ENCODE measurements at places on chromosomes 13 and 19. TPM values are rescaled to one million over a fixed set of nuclear protein-coding genes. Genes with fewer than 3 reads are reported as not detected.

Gene POSTN
- total RNA-seq = 48.0 TPM

Gene SYDE1
- total RNA-seq = 106 TPM

Gene LRRC4B
- 3.7 TPM for total RNA-seq

Gene RDH8
- total RNA-seq = not detected

Gene GPR183
- total RNA-seq = 11.9 TPM

Gene CEBPA
- total RNA-seq = 5.1 TPM

Gene CD33
- 9.9 TPM for total RNA-seq

Gene SIGLEC5
- 0.52 TPM for total RNA-seq

Gene SLC15A1
- total RNA-seq = not detected

Gene PPM1N
- 2.2 TPM for total RNA-seq

Gene SIGLEC12
- total RNA-seq = 0.29 TPM

Gene ZNF547
- 3.3 TPM for total RNA-seq

Gene MZT1
- total RNA-seq = 6.2 TPM

Gene CYP2A7
- not detected for total RNA-seq

Gene LHB
- not detected for total RNA-seq

Gene RCBTB1
- total RNA-seq = 14.7 TPM

Gene FPR2
- total RNA-seq = 0.29 TPM

Gene HCN2
- 0.42 TPM for total RNA-seq

Gene SYNE4
- not detected for total RNA-seq

Gene LSM7
- 109 TPM for total RNA-seq

Gene TMEM238
- total RNA-seq = 0.83 TPM

Gene ZFP28
- 20.2 TPM for total RNA-seq

Gene KLC3
- not detected for total RNA-seq

All from esophagus muscularis mucosa (tissue), 4 donors.